Iris pigment epithelial cell (primary cell): ENCODE measurements at places on chromosomes 11 and 22.

DNA sequence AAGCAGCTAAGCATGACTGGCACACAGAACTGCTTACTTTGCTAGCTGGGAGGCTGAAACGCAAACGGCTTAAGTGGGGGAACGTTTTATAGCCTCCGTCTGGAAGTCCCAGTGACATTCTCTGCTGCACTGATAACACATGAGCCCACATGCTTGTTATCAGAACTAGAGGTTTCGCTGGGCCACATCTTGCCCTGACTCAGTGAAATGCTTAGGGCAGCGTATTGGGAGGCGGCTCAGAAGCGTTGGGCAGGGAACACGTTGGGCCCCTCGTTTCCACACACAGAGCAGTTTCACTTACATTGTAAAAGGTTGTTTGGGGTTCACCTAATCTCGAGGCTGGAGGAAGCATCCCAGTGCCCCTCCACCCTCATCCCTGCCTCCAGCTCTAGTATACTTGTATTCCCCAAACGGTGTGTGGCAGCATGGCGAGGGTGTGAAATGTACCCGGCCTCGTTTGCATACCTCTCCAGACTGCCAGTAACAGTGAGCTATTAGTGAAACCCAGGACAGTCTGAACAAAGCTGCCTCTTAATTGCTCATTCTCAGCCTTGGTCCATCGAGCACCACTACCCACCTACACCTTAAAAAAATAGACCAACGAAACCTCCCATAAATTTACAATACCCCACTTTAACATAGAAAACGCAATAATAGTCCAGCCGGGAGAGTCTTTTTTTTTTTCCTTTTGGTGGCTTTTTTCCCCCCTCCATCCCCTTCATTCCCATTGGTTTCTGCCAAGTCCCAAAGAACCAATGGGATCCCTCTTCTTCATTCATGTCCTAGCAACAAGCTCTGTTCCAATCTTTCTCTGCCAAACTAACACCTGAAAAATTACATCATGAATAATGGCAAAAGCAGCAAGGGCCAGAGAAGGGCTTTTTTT lies 218.8 kb upstream of the SORL1-AS1 start:
- DNase-seq = peak; percentile 65

GRCh38 chr11:25537393-25537792 lies 794.5 kb upstream of the ANO3 start:
- DNase-seq = no peak

DNA sequence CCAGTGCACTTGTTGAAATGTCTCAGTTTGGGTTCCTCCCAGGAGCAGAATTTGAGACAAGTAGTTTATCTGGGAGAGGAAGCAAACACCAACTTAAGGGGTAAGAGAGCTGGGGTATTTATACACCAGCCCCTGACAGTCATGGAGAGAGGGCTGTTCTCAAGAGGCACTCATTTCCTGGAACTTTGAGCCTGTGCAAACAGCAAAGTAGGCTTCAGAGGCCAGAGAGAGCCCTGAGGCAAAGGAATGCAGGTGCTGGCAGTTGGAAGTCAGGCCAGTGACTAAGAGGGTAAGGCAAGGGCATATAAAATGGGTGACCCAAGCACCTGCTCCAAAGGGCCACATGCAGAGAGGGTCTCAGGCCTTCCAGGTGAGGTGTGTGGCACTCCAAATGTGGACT lies 16.1 kb downstream of the MS4A18 start:
- no peak for DNase-seq

DNA sequence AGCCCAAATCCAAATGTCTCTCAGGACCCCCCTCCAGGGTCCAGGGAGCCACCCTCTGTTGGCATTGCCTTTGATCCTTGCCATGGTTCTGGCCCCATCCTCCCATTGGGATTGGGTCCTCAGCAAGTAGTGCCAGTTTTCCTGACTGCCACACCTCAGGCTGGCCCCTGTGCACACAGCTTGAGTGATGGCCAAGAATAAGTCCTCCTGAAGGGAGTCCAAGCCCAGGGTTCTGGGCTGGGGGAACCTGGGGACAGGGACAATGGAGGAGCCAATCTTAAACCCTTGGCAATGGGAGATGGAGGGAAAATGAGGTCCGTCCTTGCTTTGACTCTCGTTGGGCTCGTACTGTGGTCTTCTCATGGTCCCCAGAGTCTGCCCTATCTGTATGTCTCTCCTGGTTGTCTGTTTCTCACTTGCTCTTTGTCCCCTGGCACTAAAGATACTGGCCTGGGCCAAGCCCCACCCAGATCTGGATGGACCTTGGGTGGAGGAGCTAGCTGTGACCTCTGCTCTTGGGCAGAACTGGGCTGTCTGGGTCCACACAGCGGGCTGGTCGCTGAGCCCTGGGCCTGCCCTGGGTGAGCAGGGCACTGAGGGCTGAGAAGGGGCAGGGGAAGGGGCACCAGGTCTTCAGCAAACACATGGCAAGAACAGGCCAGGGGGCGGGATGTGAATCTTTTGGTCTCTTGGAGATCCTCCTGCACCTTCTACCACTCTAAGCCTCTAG lies 2.9 kb downstream of the SOX10 start:
- DNase-seq = no peak

GRCh38 chr11:92340839-92341238 lies 116.2 kb downstream of the FAT3 start:
- DNase-seq = no peak
